ENCODE measurements at places on chromosomes 12 and 14.

- DNase-seq = no peak
Observed at GRCh38 chr14:38255408-38255672, 553 bp downstream of the CLEC14A start.

GRCh38 chr12:44465139-44465538, 411.0 kb downstream of the NELL2 start:
- no peak for DNase-seq

- DNase-seq = no peak
Observed at GRCh38 chr12:77189901-77190416, 124.6 kb upstream of the E2F7 start.

GRCh38 chr14:95531473-95531872, 3.4 kb upstream of the GLRX5 start:
- no peak for DNase-seq

GRCh38 chr14:22179190-22179589, 409.8 kb downstream of the DAD1 start:
- DNase-seq = no peak

DNA sequence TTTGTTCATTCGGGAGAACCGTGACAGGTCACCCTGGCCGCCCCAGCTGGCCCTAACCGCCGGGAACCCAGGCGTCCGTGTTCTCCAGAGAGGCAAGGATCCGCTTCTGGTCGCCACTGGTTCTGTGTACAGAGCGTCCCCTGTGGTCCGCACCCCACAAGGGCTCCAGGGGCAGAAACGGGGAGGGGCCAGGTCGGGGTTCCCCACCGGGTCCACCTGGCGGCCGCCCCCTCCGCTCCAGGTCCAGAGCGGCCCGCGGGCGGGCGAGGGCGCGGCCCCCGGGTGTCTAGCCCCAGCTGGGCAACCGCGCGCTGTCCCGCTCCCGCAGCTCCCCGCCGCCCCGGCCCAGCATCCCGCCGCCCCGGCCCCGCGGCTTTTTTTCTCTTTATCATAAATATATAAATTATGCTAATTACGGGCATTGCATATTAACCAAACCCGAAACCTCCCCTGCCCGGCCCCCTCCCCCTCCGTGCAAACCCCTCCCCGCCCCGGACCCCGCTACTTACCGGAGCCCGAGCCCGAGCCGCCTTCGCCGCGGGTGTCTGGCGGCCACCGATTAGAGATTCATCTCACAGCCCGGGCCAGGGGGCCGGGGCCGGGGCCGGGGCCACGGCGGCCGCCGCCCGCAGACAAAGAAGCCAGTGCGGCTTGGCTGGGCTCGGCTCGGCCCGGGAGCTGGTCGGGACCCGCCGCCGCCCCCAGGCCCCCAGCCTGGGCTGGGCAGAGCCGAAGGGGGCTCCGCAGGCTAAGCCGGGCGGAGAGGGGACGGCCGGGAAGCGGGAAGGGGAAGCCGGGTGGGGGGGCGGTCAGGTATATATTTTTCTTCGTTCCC, 512 bp downstream of the POU6F1 start:
- DNase-seq = peak; percentile 36

GRCh38 chr14:70555890-70556289, 21.1 kb upstream of the ADAM20 start:
- no peak for DNase-seq

- DNase-seq = no peak
Observed at GRCh38 chr12:18101043-18101442, 11.1 kb upstream of the RERGL start.

DNA sequence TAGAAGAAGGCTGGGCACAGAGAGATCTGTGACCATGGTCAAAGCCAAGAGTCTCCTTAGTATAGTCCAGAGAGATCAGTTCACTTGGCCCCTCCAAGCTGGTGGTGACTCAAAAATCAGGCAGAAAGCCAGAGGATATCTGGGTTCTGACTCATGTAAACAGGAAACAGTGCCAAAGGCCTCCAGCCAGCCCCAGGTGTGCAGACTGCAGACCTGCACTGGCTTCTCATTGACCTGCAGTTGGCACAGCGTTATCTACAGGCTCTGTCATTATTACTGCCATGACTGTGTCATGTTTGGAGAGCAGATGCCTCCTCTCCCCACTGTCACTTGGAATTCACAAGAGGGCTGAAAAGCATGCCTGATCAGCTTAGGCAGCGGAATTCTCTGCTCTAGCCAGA, 295.7 kb upstream of the PRKD1 start:
- no peak for DNase-seq

- DNase-seq = no peak
Observed at GRCh38 chr12:54047160-54047963, 6.3 kb upstream of the HOXC4 start.

- no peak for DNase-seq
Observed at GRCh38 chr12:39161465-39162085, 256.2 kb upstream of the CPNE8 start.

GRCh38 chr12:12167847-12168246, 97.1 kb downstream of the BCL2L14 start:
- no peak for DNase-seq

DNA sequence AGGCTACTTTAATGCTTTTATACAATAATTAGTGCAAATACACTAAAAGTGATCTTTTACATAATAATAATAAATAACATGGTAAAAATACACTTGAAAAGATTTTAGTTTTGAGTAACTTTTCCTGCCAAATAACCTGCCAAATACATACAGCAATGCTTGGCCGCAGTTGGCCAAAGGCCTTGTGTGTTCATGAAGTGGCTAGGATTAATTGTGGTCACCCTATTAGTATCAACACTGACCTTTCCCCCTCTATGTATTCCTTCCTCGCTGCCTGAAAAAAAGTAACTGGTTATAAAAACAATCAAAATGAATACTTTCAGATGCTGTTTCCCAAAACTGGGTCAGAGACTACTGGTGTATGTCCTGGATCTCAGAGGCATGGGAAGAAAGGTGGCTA, 34.3 kb downstream of the KICS2 start:
- no peak for DNase-seq

DNA sequence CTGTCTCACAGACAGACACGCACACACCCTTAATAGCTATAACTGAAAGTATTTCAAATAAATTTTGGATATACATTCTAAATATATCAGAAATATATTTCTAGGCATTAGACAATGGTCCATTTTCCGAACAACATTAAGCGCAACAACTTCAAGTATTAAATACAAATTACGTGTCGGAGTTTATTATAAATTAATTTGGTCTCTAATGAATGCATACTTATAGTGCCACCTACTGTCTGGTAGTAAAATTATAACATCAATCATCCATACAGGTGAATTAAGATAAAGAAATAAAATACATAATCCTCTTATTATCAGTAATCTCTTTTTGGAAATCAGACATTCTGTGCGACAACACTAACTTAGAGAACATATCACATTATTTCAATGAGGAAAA, 27.2 kb upstream of the CMAS start:
- no peak for DNase-seq

GRCh38 chr12:3186546-3187215, 109.5 kb downstream of the TSPAN9 start:
- DNase-seq = no peak

- DNase-seq = no peak
Observed at GRCh38 chr14:61493239-61493638, 171.9 kb downstream of the PRKCH start.

DNA sequence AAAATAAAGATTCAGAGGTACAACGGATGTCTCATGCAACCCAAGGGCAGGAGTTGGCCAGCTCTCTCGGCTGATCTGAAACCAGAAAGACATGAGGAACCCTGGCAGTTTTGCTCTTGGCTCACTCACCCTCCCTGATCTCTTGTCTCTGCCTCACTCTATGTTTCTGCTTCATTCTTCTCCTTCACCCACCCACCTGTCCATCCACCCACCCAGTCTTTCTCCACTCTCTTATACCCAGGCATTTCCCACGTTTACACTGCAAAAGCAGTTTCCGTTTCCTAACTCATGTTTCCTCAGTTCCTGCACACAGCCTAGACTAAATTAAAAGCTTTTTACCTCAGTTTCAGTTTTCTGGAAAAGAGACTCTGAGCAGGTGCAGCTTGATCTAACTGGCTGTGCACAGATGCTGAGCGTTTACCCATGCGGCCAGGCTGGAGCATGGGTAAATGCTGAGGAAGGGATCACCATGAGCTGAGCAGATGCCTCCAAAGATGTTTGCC, 157.6 kb downstream of the PRKCH start:
- no peak for DNase-seq

DNA sequence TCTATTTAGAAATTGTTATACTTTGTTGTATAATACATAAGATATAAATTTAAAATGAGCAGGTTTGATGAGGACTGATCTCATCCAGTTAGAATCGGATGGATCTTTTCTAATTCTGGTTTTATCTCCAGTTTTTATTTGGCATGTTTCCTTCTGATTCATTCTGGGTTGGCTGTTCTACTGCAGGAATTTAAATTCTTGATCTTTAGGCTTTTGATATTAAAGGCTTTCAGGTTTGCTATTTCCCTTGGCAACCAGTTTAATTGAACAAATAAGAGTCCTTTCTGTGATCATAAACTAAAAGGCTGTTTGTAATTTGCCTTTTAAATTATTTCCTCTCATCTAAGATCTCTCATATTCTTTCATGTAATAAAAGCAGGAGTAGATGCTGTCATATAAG, 83.4 kb downstream of the PDE6H start:
- no peak for DNase-seq

DNA sequence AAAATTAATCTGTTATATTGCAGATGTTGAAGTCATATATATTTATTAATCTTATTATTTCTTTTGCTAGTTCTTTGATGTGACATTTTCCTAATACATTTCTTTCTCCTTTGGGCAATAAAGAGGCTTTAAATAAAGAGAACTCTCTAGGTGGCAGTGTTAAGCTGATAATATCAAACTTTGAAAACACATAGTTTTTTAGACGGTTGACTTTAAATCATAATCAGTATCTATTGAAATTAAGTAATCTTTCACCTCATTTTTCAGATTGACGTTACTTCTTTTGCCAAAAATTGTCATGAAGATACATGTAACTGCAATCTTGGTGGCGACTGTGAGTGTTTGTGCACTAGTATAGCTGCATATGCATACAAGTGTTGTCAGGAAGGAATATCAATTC, 130.8 kb upstream of the PTPRQ start:
- no peak for DNase-seq

DNA sequence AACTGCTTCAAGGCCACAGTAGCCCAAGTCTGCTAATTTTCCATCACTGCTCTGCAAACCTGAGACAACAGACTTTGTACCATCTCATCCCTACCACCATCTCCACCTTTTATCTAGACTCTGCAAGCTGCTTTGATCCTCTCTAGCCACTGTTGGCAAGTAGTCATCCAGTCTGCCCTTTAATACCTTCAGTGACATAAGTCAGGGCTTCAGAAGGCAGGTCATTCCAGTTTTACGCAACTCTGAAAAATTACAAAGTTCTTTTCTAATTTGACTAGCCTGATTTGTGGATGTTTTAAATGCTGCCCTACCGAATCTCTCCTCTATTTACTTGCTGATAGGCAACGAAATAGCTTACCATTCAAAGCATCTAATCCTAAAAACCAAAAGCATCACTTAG, 2.8 kb downstream of the FERMT2 start:
- no peak for DNase-seq

GRCh38 chr12:132537836-132538662, 48.1 kb downstream of the FBRSL1 start:
- no peak for DNase-seq

- DNase-seq = no peak
Observed at GRCh38 chr14:76480426-76480825, 104.5 kb downstream of the ESRRB start.

DNA sequence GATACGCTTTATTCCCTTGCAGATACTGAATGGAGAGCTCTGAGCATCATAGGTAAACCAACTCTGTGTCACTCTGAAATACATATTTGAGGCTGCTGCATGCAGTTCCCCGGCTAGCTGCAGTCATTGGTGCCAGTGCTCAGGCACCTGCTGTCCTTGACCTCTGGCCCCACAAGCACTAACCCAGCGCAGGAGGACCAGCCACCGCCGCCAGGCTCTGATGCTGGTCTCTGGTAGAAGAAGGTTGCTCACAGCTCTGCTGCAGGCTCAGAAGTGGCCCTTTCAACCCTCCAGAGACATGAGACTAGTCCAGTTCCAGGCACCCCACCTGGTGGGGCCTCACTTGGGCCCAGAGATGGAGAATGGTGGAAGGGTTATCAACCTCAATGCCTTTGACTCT, 34.5 kb upstream of the PTPRB start:
- no peak for DNase-seq

GRCh38 chr12:640773-641172, 22.5 kb downstream of the NINJ2 start:
- DNase-seq = no peak

GRCh38 chr12:73598626-73599025, 939.0 kb upstream of the ATXN7L3B start:
- DNase-seq = no peak

DNA sequence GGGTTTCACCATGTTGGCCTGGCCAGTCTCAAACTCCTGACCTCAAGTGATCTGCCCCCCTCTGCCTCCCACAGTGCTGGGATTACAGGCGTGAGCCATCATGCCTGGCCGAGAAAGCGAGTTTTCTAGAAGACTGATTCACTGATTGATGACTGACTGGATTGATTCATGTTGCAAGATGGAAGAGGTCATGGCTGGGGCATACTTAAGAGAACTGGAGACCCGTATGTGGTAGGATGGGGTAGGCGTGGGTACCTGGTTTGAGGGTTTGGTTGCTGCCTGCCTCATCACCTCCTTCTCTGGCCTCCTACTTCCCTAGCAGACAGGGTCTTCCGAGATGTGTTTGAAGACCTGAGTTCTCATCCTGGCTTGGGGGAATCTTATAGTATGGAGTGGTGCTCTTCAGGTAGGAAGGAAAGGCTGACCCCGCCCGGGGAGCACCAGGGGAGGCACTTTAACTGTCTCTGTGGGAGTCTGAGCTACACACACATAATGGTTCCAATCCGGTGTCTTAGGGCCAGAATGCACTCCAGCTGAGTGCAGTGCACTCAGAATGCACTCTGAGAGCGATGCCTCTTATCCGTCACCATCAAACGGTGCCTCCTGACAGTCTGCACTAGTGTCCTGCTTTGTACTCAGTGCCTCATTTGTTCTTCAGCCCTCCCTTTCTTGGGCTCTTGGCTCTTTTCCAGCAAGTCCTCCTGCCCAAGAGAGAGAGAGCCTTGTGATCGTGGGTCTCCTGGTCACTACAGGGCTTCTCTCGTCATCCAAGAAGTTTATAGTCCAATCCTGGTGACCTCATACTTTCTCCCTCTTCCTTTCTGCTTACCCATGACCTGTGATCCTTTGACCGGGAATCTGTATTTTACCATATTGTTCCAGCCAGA, 19.7 kb downstream of the PLEKHG3 start:
- DNase-seq = peak; percentile 29

- no peak for DNase-seq
Observed at GRCh38 chr12:46977871-46978375, 101.5 kb upstream of the PCED1B start.
